Activated CD4-positive, alpha-beta T cell treated with anti-CD3 and anti-CD28 coated beads, Interleukin-2, Interleukin-4, amounts not matched to agents 100 ng/mL and 50 ng/mL, durations not matched to agents 16 hours and 8 hours (primary cell): ENCODE measurements at places on chromosomes 12 and 14.

DNA sequence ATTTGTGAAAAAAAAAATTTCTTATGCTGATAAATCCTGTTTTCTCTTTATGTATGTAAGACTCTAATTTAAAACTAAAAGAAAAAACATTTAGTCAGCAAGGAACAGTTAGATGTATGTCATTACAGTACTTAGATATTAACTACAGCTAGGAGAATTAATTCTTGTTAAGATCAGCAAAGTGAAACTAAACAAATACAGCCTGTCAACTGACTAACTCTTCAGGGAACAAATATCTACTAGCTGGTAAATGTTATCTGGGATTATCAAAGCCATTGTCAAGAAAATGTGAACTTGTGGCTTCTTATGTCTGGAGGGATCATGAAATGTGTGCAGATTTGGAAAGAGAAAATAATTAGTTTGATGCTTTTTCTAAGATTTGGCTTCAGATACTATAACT lies 27.5 kb downstream of the MGAT4C start:
- no peak for DNase-seq

- no peak for DNase-seq
Observed at GRCh38 chr14:105889666-105890473, 363.5 kb downstream of the TMEM121 start.

DNA sequence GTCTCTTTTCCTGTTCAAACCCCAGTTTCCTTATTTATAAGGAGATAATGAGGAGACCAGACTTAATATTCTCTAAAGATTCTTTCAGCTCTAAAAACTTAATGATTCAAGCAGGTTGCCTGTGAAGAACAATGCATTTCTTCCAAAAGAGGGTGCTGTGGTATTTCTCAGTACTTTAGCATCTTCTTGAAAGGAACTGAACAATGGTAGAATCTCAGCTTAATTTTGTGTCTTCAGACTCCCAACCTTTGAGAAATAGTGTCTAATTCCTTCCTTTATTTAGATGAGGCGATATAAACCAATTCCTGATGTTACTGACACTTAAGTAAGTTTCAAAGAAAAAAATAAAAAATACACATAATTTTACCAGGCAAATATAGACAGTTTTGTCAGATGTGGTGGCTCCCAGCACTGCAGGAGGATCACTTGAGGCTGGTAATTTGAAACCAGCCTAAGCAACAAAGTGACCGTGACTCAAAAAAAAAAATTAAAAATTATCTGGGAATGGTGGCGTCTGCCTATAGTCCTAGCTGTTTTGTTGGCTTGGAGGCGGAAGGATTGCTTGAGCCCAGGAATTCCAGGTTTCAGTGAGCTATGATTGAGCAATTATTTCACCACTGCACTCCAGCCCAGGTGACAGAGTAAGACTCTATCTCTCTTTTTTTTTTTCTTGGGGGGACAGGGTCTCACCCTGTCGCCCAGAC lies 76.9 kb upstream of the PSMA6 start:
- no peak for DNase-seq

GRCh38 chr14:92756446-92756845 lies 8.0 kb upstream of the LGMN start:
- DNase-seq, result no peak

GRCh38 chr12:27332714-27333402 lies at the start of gene BMAL2:
BMAL2 (plus strand) TSS chr12:27332836; CDS start chr12:27333073, 237 bp downstream.
- DNase-seq, result peak; percentile 58

DNA sequence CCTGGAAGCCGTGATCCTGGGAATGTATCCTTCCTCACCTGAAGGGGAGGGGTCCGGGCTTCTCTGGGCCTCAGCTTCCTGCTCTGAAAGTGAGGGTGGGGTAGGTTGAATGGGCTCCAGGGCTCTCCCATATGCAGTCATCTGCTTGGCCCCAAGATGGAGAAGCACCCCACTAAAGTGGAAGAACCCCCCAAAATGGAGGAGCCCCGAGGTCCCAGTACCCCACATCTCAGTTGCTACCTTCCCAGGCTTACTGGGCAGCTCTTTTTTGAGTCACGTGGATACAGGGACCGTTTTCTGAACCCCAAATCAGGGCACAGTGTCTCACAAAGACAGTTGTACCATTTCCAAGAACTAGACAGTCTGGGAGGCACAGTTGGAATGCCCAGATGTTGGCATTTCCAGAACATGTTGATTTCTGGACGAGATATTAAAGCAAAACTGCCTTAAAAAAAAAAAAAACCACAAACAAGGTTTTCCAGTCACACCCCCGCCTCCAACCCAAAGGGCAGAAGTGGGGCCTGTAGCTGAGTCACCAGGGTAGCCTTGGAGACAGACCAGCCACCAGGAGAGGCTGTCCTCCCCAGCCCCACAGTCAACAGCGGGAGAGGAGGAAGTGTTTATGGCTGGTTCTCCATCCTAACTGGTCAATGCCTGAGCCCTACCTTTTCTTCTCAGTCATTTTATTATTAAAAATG lies 12.1 kb downstream of the VASH1 start:
- DNase-seq, result peak; percentile 18

DNA sequence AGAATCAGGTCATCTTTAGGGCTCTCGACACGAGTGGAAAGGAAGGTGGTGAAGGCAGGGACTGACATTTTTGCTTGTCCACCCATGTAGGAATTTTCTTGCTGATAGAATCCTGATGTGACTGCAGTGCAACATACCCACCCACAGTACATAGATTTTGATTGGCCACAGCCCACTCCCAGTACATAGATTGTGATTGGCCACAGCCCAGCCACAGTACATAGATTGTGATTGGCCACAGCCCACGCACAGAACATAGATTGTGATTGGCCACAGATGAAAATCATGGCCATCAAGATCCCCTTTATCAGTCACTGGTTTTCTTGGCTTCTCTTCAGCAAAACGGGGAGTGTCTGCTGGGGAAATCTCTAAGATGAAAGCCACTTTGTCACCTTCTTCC lies 1041.5 kb downstream of the AACS start:
- DNase-seq, result no peak

DNA sequence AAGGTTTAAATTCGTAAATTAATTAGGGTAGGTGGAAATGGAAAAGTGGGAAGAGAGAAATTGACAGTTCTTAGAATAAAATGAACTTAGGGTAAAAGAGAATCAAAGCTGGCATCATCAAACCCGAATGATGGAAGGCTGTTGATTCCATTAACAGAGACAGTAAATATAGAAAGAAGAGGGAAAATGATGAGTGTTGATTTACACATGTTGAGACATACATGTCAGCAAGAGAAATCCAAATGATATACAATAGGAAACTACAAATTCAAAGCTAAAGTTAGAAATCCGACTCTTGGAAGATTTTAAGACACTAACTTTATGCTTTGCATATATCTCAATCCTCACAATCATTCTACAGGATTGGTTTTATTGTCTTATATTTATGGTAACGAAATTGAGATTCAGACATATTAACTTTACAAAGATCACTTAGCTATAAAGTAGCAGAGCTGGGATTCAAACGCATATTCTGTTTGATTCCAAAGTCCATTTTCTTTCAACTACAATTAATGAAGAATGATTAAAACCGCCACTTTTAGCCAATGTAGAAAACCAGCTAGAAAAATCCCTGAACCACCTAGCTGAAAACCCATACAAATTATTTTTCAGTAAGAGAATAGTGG lies 30.2 kb downstream of the LIMA1 start:
- DNase-seq, result no peak

- DNase-seq, result no peak
Observed at GRCh38 chr12:117231750-117232149, 41.5 kb upstream of the FBXO21 start.

DNA sequence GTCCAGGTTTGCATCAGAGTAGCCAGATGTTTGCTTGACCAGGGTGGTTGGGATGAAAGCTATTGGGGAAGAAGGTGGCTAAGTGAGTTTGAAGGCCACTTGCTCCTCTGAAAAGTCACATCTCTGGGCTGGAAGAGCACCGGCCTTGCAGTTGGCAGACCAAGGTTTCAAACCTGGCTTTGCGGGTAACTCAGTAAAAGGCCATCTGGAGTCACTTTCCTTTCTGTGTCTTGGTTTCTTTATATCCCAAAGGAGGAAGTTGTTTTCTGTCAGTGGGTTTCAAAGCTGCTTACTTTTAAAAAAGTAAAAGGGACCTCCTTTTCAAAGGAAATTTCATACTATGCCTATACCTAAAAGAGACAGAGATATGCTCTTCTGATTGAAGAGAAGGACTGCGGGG lies 26.2 kb upstream of the CMA1 start:
- DNase-seq, result no peak

- no peak for DNase-seq
Observed at GRCh38 chr14:72836085-72836484, 57.8 kb downstream of the DPF3 start.

DNA sequence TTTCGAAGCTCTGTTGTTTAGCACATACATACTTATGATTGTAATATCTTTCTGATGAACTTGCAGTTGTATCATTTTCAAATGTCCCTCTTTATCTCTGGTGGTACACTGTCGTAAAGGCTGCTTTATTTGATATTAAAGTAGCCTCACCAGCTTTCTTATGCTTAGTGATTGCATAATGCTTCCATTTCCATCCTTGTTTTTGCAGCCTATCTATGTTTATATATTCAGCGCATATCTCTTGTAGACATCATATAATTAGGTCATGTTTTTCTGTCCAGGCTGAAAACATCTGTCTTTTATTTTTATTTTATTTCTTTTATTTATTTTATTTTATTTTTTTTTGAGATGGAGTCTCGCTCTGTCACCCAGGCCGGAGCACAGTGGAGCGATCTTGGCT lies 34.6 kb downstream of the ACAD10 start:
- DNase-seq, result no peak

DNA sequence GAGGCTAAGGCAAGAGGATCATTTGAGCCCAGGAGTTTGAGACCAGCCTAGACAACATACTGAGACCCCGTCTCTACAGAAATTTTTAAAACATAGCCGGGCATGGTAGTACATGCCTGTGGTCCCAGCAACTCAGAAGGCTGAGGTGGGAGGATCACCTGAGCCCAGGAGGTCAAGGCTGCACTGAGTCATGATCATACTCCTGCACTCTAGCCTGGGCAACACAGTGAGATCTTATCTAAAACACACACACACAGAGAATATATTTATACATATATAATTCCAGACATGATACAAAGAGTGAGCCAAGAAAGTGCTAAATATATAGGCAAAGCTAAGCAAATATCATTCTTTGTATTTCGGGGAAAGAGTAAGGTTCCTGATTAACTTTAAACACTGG lies 9.4 kb downstream of the ZFC3H1 start:
- DNase-seq, result no peak

DNA sequence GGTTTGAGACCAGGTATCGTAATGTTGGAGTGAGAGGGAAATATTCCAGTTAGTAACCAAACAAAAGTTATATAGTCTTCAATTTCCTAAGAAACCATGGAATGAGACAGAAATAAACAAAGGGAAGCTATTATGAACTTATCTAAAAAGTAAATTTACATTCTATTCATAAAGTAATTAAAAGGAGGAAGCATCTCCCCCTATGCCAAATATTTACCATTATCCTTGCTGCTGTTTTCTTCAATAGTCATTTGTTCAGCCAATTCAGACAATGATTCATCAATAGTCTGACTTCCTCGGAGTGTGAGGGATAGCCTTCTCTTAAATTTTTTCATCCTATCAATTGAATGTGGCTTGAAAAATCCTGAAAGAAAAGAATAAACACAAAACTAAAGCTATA lies 65.7 kb downstream of the CDK17 start:
- DNase-seq, result no peak

DNA sequence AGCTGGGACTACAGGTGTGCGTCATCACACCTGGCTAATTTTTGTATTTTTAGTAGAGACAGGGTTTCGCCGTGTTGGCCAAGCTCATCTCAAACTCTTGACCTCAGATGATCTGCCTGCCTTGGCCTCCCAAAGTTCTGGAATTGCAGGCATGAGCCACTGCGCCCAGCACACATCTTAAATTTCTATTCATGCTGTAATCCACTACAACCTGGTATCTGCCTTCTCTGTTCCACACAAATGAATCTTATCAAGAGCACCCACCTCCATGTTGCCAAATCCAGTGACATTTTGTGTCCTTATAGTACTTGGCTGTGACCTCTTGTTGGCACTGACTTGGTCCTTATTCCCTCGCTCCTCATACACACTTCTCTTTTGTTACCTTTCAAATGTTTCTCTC lies 5.8 kb upstream of the BICD1 start:
- no peak for DNase-seq

- DNase-seq, result peak; percentile 34
Observed at GRCh38 chr14:63383776-63384367, 65.1 kb upstream of the GPHB5 start.

DNA sequence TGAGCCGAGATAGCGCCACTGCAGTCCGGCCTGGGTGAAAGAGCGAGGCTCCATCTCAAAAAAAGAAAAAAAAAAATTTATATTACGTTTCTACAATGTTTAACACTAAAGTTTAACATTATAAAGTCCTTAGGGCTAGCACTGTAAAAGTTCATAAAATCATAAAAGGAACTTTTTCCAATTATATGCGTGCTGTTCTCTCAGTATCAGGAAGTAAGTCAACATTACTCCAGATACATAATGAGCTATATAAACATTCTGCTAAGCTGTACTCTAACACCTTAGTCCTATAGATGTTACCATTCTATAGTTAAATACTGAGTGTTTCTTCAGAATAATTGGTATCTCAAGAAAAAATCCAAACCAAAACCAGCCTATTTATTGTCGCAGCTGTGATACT lies 32.6 kb downstream of the SLC41A2 start:
- DNase-seq, result no peak

DNA sequence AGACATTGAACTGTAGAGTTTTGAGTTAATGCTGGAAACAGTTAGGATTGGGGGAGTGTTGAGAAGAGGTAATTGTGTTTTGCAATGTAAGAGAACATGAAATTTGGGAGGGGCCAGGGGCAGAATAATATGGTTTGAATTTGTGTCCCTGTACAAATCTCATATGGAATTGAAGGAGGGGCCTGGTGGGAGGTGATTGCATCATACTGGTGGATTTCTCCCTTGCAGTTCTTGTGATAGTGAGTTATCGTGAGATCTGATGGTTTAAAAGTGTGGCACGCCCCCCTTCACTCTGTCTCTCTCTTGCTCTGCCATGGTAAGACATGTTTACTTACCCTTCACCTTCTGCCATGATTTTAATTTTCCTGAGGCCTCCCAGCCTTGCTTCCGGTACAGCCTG lies 876.0 kb upstream of the FBXO33 start:
- no peak for DNase-seq

GRCh38 chr12:78146365-78146772 lies 315.7 kb downstream of the NAV3 start:
- DNase-seq, result peak; percentile 14

- DNase-seq, result peak; percentile 48
Observed at GRCh38 chr12:132834181-132834711, 5.6 kb upstream of the GOLGA3 start.

GRCh38 chr14:86570371-86570770 lies 1040.4 kb downstream of the FLRT2 start:
- DNase-seq, result no peak

GRCh38 chr12:130983328-130984017 lies 29.8 kb downstream of the ADGRD1 start:
- DNase-seq, result no peak

DNA sequence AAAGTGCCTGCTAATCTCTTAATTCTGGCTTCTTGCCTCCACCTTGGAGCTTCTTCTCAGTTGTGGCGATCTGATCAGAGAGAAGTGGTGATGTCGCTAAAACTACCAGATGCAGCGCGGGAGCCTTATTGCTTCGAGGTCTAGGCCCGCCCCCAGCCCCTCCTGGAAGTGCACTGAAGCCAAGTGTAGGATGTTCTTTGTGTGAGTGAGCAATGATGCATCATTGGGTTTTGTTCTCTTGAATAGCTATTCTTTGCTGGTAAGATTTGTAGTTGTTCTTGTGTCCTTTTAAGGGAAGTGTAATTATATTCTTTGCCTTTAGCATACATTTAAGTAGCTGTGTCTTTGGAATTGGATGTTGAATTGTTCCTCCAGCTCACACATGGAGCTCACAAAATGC lies 35.8 kb downstream of the MTHFD1 start:
- no peak for DNase-seq
